Ureter (tissue), 1 donor: ENCODE measurements at places on chromosomes 7 and 10.

GRCh38 chr7:23598296-23598695 is 1.1 kb downstream of the CCDC126 start:
- no peak for DNase-seq

DNA sequence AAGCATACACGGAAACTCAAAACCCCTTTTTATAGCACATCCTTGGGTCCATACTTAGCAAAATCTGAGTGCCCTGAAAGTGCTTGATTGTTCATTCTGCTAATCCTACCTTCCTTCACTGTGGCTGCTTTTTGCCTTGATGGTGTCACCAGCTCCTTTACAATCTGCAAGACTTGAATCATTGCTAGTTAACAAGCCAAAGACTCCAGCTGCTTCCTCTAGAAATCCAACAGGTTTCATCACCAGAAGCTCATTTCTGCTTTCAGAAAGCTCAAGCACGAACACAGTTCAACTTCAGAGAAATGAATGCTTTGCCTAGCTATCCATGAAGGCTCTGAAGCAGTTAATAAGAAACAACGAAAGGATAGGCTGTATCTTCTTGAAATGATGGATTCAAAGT is 38.0 kb downstream of the USP6NL start:
- DNase-seq: no peak

DNA sequence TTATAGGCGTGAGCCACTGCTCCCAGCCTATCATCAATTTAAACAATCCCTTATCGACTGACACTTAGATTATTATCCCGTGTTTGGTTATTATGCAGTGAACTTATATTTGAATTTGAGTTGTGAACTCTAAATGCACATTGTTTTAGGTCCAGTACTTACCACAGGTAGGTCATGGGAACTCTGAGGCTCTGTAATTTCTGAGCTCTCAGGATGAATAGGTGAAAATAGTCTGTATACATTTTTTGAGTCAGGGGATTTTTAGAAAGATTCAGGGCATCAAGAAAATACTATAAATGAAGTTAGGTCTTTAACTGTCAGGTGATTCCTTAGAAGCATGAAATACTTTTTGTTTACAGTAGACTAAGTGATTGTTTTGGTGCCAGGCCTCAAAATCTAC is 8.8 kb downstream of the CCDC136 start:
- no peak for DNase-seq

- DNase-seq: no peak
Measured at GRCh38 chr7:25789701-25790640, 362.0 kb upstream of the NFE2L3 start.
